ENCODE measurements at places on chromosomes 13 and 19.

- no peak for DNase-seq
Measured at GRCh38 chr13:94170145-94170571, 309.3 kb downstream of the DCT start.

DNA sequence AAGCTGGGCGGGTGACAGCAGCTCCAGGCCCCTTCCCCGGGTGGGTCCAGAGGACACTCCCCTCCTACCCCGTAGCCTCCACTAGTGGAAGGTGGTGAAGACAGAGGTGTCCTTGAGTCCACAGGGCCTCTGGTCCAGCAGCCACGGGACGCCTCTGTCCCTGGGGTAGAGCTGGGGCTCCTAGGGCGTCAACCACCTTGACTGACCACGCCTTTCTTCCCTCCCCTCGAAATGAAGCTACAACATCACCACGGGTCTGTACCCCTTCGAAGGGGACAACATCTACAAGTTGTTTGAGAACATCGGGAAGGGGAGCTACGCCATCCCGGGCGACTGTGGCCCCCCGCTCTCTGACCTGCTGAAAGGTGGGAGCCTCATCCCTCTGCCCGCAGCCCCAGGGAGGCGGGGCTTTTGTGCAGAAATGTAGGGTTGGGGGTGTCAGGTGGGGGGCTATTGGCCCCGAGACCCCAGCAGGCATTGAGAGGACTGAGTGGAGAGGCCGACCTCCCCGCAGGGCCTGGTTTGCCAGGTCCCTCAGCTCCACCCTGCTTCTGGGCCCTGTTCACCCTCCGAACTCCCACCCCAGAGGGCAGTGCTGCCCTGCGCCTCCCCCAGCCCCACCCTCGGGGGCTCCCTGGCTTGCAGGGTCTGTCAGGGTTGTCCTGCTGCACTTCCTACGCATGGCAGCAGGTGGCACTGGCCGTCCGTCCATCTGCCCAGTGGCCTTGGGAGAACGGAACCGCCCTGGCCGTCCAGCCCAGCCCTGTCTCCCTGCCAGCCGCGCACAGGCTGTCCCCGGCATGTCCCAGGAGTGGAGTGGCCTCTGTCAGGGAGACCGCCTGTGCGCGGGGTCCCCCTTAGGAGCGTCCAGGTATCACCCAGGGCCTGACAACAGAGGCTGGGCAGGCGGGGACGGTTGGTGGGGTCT is 15.7 kb downstream of the STK11 start:
- DNase-seq = no peak

DNA sequence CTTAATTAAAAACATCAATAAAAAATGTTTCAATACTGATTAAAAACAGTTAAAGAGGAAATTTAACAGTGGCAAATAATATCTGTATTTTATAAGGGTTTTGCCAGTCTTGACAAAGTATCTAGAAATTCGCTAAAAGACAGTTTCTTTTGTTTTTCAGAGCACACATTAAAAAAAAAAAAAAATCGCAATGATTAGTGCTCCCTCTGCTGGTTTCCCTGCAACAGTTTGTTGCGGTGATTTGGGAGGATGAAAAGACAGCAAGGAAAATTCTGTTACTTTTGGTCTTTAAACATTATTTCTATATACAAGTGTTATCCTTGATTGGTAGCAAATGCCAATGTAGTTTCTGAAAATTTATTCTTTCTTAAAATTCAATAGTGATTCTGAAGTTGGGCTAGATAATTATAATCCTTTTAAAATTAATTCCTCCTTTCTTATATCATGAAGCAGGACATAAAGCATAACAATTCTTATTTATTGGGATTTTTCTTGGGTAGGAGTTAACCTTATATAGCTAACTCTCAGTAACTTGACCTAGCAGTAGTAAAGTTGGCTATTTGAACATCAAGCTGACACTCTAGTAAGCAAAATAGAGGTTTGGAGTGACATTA is 23.1 kb upstream of the SPRY2 start:
- DNase-seq = no peak

GRCh38 chr13:75841905-75842304 is 205.8 kb downstream of the LMO7 start:
- no peak for DNase-seq

- no peak for DNase-seq
Measured at GRCh38 chr19:54173951-54174834, 1.2 kb upstream of the TMC4 start.

DNA sequence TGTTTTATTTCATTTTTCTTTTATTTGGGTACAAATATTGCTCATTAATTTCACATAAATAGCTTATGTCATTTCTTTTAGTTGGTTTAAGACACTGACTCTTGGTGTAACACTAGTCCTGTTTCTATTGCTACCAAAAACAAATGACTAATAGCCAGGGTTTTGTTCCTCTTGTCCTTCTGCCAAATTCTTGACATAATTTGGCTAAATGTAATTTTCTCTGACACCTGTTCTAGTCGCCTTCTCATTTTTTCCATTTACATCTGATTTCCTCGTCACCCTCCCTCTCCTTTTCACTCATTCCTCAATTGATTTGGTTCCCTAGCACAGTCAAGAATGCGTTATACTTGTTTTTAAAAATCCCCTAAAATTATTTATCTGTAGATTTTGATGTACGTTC is 1718.7 kb downstream of the EFNB2 start:
- DNase-seq = no peak

DNA sequence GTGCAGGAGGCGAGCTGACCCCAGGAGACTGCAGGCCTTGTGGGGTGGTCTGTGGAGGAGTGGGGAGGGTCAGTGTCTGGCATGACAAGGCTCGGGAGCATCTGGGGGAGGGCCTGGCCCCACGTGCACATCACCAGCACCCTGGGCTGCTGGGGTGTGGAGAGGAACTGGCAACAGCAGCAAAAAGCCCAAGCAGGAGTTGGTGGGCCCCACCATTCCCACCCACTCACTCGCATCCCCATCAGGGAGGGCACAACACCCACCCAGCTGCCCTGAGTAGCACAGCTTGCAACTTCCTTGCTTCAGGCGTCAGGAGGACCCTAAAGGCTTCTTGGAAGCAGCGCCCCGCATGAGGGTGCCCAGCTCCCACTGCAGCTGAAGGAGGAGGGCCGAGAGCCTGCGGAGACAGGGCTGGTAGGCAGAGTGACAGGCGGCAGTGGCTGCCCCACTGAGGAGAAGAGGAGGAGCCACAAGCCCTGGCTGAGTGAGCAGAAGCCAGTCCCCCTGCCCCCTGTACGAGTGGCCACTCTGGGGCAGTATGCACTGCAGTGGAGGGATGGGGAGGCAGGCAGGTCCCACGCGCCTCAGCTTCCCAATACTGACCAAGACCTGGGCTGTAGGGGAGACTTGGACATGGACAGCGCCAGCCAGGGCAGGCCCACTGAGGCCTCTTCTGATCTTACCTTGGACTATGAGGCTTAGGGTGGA is 26.5 kb downstream of the ELL start:
- DNase-seq = no peak

DNA sequence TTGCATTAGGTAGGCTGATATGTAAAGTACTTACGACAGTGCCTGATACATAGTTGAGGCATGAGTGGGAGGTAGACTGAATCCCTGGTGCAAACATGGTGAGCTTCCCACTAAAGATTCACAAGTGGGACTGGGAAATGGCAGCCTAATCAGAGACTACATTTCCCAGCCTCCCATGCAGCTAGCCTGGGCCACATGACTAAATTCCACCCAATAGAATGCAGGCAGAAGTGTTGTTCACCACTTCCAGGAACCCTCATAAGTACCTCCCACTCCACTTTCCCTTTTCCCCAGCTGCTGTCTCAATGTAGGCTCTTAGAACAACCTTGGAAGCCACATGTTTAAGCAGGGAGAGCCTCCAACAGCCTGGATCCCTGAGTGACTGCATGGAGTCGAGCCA is 104.9 kb downstream of the CACNA1A start:
- DNase-seq = no peak

GRCh38 chr19:4302243-4302640 is at the start of gene TMIGD2:
Gene TMIGD2 (minus strand): TSS chr19:4302389. CDS start chr19:4302385, 4 bp downstream.
- DNase-seq = no peak

DNA sequence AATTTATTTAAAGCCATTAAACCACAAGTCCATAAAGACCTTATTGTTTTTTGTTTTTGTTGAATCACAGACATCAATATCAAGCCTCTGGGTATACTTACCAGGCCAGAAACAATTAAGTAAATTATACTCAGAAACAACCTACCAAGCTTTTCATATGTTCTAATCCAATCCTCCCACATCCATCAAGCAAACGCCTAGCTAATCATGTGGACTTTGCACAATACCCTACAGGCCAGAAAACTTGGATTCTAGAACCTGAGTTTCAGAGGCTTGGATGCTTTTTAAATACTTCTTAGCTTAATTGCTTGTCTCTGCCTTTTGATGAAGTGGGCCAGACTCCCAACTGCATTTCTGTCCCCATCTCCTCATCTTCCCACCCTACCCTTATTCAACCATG is 39.9 kb downstream of the TGDS start:
- no peak for DNase-seq

GRCh38 chr13:104253063-104253680 is 1187.0 kb upstream of the SLC10A2 start:
- DNase-seq = no peak

GRCh38 chr13:79018166-79018565 is 359.2 kb upstream of the OBI1 start:
- no peak for DNase-seq

DNA sequence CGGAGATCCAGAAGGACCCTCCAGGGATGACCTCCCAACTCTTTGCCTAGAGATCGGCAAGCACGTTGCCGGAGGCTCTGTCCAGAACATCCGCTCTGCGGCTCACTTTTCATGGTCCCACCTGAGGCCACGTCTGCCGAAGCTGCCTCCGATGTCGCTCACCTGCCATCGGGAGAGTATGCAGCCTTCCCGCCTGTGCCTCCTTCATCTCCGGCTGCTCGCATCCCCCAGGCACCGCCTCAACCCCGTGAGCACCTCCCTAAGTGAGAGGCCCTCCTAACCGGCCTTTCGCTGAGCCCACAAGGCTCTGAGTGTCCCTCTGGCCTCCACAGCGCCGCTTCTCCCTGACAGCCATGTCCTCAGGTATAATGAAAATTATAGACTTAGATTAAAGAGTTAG is 275.1 kb downstream of the EFNB2 start:
- no peak for DNase-seq

- DNase-seq = no peak
Measured at GRCh38 chr19:16619457-16619856, 8.5 kb downstream of the MED26 start.

GRCh38 chr13:76955661-76956060 is 7.3 kb downstream of the ACOD1 start:
- DNase-seq = no peak

DNA sequence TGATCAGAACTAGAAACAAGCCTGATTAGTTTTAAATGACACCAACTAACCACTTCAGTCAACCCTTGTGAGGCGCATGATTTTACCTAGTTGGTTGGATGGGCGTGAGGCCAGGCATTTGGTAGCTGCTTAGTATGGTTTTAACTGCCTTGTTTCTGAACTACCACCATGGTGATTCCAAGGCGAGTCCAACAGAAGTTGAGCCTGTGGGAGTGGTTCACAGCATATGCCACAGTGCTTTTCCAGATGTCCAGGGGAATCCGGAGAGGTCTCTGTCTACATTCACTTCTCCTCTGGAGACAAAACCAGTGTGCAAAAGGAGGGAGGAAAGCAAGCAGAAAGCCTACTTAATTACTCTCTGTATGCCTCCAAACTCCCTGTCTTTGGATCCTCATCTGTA is 524.1 kb downstream of the GPC6 start:
- no peak for DNase-seq

- DNase-seq = no peak
Measured at GRCh38 chr13:41833831-41834230, 127.1 kb downstream of the VWA8 start.
